ENCODE measurements at places on chromosomes 7 and 10.

DNA sequence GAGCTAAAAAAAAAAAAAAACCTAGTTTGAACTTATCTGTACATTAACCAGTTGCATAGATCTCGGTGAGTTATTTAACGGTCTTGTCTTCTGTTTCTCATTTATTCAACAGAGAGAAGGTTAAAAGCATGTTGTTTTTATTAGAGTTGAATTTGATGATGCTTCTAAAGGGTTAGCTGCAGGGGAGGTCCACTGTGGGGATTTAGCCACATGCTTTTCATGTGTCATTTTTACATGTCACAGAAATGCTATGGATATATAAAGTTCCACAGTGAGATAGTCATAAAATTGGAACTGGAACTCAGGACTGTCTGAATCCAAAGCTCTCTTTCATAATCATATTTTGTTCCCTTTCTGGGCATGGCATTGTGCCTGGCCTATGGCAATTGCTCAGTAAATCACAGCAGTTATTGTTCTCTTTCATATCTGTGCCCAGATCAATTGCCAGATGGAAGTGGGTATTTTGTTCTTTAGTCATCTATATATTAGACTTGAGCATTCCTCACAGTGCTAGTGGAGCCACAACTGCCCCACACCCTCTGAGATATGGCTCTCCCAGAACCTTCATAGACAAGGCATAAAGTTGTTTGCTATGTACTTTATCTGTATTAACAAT is 578.8 kb downstream of the NRG3 start:
- DNase-seq = no peak

GRCh38 chr10:52679117-52679516 is 93.5 kb downstream of the MBL2 start:
- no peak for DNase-seq

DNA sequence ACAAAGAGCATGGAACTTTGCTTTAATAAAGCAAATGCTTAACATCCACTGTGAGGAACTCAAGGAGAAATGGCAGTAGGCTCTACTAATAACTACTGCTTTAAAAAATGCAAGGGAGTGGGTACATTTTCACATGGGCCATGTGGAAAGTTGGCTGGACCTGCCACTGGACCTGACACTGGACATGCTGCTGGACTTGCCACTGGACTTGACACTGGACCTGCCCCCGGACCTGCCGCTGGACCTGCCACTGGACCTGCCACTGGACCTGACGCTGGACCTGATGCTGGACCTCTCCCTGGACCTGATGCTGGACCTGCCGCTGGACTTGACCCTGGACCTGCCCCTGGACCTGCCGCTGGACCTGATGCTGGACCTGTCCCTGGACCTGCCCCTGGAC is 32.6 kb downstream of the DIP2C start:
- DNase-seq = no peak

- DNase-seq = no peak
Observed at GRCh38 chr7:132560105-132560504, 16.2 kb downstream of the PLXNA4 start.

GRCh38 chr7:96189129-96189820 is 132.6 kb downstream of the SLC25A13 start:
- DNase-seq = no peak

- DNase-seq = no peak
Observed at GRCh38 chr10:22646388-22646853, 68.0 kb downstream of the PIP4K2A start.

GRCh38 chr10:47077386-47077785 is 166.2 kb downstream of the PTPN20 start:
- DNase-seq = no peak

- DNase-seq = no peak
Observed at GRCh38 chr10:113169853-113170460, 219.9 kb downstream of the TCF7L2 start.

GRCh38 chr7:155283565-155284194 is 14.0 kb upstream of the INSIG1 start:
- no peak for DNase-seq

DNA sequence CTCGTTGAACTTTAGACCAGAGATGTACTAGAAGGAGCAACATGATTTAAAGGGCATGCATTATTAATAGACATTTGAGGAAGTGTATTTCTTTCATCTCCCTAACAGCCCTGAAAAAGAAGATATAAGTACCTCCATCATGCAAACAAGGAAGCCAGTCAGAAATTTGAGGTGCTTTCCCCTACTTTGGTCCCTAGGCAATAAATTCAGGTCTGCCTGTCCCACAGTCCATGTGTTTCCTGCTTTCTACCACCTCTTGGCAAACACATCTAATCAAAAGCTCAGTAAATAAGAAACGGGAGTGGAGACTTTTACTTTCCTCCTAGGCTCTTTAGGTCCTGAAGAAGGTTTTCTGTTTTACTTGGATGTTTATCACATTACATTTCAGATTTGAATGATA is 5.2 kb upstream of the SEMA3C start:
- DNase-seq = no peak

GRCh38 chr7:153920897-153921296 is 131.3 kb upstream of the DPP6 start:
- no peak for DNase-seq

- no peak for DNase-seq
Observed at GRCh38 chr7:74570533-74571156, 86.9 kb upstream of the GTF2I start.

DNA sequence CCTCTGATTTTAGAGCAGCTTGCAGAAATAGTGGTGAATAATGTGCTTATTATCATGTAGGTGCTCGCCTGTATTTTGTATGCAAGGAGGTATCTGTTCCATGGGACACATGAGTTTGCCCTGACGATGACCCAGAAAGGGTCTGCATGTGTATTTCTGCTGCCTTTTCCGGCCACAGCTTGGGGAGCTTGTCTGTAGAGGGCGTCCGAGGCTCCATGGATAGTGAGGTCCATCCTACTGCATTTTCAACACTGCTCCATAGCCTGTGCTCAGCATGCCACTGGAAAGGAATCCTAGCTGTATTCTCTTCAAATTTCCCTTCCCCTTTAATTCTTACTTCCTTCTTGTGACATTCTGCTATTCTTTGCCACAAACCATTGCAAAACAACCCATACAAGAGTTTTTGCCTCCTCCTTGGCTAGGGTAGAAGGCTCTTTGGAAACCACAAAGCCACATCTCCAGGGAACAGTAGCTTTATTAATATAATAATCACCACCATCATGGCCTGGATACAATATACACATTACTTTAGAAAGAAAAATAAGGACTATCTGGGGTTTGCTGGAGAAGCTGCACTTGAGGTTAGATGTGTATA is 127.7 kb downstream of the DYNC1I1 start:
- no peak for DNase-seq

DNA sequence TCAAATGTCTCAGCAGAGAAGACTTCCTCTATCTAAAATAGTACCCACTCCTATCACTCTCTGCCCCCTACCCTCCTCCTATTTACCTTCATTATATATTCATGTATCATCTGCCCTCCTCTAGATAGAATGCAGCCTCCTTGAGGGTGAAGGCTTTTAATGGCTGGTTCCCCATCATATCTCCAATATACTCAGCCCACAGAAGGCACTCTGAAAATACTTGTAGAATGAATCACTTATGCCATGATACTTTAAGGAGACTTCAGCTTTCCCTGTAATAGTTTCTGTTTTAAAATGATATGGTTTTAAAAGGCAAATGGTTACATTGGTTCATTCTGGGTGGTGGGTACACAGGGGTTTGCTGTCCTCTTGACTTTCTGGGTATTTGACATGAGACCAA is 25.3 kb downstream of the GFRA1 start:
- no peak for DNase-seq

DNA sequence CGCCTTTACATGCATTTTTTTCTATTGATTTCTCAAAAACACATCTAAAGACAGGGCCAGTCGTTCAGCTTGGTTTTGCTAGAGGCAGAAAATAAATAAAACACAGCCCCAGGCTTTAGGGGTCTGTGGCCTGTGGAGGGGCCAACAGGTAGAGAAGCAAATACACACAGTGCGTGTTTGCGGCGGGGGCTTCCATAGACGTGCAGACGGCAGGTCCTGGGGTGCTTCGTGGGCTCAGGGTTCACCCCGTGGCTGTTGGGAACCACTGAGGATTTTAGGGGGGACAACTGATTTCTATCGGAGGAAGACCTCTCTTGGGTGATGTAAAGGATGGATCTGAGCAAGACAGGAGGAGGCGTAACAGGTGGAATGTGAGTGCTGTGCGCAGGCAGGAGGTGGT is 445.7 kb upstream of the FOXK1 start:
- no peak for DNase-seq

GRCh38 chr7:28686418-28686800 is 271.7 kb downstream of the TRIL start:
- no peak for DNase-seq

GRCh38 chr7:106216923-106217542 is 67.8 kb downstream of the NAMPT start:
- DNase-seq = no peak

- no peak for DNase-seq
Observed at GRCh38 chr7:21107101-21107500, 320.4 kb upstream of the SP8 start.

- no peak for DNase-seq
Observed at GRCh38 chr10:100041306-100042002, 31.7 kb upstream of the DNMBP start.

- DNase-seq = no peak
Observed at GRCh38 chr7:22176791-22177412, 180.1 kb downstream of the RAPGEF5 start.

- DNase-seq = no peak
Observed at GRCh38 chr7:1242256-1242605, 9.6 kb downstream of the UNCX start.

DNA sequence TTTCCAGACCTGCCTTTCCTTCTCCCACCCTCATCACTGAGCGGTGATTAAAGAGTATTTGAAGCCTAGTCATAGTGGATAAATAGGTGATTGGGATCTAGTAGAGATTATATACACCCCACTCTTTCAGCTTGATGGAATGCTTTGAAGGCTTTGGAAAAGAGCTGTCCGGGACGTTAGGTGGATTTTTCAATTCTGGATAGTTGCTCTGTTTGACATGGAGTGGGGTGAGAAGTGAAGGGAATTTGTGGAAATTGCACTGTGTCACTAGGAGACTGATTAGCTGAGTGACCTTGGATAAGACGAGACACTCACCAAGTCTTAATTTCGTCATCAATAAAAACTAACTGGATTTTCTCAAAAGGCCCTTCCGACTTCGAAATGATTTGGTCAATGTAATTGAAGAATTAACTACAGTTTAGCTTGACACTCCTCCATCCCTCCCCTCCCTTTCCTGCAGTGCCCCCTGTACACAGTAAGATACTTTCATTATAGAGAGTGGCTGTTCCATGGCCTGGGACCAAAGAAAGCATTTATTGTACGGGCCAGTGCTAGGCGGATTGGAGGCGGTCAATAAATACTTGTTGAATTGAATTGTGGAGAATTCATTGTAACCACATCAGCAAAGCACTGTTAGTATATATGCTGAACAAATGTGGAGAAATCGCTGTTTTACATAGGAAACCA is 962 bp downstream of the ZKSCAN1 start:
- DNase-seq = no peak

DNA sequence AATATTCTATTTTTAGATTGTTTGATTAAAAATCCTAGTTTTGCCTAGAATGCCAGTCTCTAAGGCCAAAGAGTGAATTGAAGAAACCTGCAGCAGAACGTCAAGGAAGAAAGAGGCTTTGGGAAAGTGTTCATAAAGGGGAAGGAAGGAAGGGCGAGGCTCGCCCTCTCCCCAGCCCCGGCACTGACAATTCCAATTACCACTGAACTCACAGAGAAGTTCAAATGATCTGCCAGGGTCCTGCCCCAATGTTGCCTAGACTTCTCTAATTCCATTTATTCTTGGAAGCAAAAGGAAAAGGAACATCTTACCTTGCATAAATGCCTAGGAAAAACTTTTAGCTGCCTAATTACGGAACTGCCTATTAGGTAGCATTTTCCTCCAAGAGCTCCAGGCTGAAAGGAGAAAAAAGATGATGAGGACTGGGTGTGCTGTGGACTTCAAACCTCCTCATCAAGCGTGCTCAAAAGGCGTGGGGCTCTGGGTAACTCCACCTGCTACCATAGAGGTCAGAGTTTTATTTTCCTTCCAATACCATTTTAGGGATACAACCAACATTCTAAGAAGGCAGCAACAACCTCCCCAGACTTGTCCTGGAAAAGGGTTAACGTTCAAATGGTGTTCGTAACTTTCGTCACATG is 134.5 kb downstream of the PKD1L1 start:
- no peak for DNase-seq

DNA sequence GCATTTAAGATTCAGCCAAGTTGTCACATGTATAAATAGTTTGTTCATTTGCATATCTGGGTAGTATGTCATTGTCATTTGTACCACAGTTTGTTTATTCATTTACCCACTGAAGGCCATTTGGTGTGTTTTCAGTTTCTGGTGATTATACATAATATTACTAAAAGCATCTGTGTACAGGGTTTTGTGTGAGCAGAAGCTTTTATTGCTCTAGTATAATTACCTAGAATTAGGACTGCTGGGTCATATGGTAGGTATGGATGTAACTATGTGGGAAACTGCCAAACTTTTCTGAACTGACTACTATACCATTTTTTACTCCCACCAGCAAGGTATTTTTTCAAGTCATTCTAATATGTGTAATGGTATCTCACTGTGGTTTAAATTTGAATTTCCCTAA is 584.0 kb upstream of the GHITM start:
- no peak for DNase-seq

DNA sequence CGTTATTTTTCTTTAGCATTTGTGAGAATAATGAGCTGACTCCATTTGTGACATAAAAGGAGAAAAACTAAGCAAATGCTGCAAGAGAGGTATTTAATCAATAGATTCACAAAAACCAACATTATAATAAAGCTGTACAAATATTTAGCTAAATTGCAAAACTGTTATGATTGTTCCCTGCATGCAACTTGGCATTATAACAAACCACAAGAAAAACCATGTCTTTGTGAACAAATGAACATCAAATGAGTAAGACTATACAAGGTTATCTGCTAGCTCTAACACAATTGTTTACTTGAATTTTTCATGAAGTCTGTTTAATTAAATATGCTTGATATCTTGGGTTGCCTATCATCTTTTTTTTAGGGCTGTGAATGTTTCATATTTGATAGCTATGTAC is 50.8 kb upstream of the PPP1R9A start:
- DNase-seq = no peak

DNA sequence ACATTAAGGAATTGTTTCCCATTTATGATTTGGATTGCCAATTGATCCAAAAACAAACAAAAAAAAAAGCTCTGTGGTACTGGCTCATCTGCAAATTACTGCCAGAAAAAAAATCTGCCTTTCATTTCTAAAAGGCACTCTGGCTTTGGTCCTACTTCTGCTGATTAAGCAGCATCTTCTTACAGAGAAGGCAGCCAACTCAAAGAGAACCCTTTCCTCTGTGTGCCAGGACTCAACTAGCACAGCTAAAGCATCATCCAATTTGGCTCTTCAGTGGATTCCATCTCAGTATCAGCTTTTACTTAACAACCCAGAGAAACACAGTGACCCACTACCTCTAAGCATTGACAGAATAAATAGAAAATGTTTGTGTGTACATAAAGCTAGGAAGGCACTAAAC is 80.6 kb downstream of the GSAP start:
- no peak for DNase-seq

- DNase-seq = no peak
Observed at GRCh38 chr10:26571655-26572054, 125.8 kb upstream of the PDSS1 start.

Data from CD8-positive, alpha-beta memory T cell (primary cell).